Upper lobe of left lung (tissue), 6 donors: ENCODE measurements at places on chromosomes 6 and 20. TPM values are rescaled to one million over a fixed set of nuclear protein-coding genes. Genes with fewer than 3 reads are reported as not detected.
A peak's percentile ranks its signal among the peaks of the same experiment; 100 is the strongest.

Gene GRM1
- not detected for total RNA-seq

Gene PKIG
- 79.3 TPM for total RNA-seq

Gene EFHC1
- 96.4 TPM for total RNA-seq

DNA sequence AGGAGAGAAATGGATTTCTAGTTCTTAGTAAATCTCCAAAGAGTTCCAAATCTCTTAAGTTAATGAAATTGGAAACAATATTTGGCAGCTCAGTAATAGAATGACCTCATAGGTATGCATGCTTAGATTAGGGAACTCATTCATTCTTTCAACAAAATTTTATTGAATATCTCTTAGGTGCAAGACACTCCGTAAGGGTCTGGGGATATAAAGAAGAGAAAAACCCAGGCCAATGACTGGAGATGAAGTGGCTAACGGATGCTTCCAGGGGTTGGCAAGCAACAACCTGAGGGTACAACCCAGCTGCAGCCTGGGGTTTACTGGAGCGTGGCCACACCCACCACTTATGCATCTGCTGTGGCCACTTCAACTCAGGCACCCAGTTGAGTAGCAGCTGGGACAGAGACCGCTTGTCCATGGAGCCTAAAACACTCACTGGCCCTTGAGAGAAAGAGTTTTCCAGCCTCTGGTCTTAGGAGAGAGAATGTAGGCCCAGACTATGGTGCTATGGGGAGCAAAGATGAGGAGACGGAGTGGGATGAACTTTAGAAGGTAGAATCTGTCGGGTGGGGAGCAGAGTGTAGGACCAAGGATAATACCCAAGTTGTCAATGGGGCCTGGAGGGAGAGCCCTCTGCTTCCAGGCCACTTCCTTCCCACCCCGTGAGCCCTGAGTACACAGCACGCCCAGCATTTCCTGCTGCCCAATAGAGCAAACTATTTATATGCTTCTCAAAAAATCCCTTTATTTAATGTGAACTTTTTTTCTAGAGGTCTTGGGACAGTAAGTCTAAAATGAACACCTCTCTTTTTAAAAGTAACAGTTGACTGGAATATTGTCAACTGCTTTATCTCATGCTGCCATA, 46.8 kb upstream of the PXDC1 start:
- DNase-seq, result peak; percentile 67

- DNase-seq, result no peak
Observed at GRCh38 chr6:170024940-170025339, 265.9 kb downstream of the DLL1 start.

DNA sequence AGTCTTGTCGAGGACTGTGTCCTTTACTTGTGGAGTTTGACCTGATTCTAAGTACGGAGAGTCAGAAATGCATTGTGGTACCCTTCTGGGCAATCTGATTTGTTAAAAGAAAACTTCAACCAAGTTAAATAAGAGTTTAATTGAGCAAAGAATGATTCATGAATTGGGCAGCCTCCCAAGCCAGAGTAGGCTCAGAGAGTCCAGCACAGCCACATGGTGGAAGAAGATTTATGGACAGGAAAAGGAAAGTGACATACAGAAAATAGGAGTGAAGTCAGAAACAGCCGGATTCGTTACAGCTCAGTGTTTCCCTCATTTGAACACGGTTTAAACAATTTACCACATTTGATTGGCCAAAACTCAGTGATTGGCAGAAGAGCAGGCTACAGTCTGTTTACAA, 329.2 kb downstream of the DHX35 start:
- no peak for DNase-seq

DNA sequence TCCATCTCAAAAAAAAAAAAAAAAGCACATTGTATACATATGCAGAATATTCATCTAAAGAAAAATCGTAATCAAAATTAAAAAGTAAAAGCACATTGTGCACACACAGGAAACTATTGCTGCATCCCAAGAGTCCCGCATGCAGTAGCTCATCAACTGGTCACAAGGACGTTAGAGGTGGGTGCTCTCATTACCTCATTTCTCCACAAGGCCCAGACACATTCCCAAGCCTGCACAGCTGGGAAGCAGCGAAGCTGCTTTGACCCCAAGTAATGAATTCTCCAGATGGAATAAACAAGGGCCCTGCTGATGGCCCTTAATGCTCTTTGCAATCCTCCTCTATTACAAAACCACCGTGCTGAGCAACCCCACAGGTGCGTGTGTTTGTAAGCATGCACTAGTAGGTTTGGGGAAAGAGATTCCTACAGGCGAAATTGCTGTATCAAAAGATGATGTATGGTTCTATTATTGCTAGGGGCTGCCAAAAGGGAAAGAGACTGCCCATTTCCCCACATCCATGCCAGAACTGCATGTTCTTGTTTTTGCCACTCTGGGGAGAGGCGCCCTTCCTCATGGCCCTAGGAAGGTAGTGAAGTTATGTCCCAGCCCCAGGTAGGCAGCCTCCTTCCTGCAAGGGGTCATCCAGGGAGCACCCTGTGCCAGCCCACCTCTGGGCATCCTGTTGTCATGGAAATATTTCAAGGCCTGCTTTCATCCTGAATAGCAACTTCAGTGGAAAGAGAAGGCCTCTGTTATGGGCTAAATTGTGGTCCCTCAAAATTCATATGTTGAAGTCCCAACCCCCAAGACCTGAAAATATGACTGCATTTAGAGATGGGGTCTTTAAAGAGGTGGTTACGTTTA, 34.6 kb upstream of the PTGIS start:
- no peak for DNase-seq

GRCh38 chr6:29965873-29966601, 23.7 kb downstream of the HLA-A start:
- DNase-seq, result peak; percentile 95

DNA sequence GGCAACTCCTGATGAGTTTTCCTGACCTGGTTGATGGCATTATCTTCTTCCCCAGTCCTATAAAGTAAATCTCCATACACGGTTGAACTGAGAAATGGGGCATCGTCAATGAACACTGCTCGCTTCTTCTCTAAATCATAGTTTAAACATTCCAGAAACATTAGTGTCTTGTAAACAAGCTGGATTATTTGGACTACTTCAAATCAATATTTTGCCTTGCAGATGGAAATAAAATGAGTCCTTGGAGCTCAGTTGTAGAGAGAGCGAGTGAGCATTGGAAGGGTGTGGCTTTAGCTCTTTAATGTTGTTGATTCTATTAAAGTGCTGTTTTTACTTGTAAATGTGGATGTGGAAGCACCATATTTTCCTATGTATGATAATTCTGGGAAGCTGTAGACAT, 18.4 kb downstream of the C6orf89 start:
- no peak for DNase-seq
